ENCODE measurements at places on chromosomes 7 and 10. TPM values are rescaled to one million over a fixed set of nuclear protein-coding genes. Genes with fewer than 3 reads are reported as not detected.

- DNase-seq = no peak
Observed at GRCh38 chr10:8045726-8046494, 8.6 kb upstream of the GATA3 start.

The RBM20 gene
- 0.13 TPM for total RNA-seq

The TMEM236 gene
- total RNA-seq = 0.11 TPM

DNA sequence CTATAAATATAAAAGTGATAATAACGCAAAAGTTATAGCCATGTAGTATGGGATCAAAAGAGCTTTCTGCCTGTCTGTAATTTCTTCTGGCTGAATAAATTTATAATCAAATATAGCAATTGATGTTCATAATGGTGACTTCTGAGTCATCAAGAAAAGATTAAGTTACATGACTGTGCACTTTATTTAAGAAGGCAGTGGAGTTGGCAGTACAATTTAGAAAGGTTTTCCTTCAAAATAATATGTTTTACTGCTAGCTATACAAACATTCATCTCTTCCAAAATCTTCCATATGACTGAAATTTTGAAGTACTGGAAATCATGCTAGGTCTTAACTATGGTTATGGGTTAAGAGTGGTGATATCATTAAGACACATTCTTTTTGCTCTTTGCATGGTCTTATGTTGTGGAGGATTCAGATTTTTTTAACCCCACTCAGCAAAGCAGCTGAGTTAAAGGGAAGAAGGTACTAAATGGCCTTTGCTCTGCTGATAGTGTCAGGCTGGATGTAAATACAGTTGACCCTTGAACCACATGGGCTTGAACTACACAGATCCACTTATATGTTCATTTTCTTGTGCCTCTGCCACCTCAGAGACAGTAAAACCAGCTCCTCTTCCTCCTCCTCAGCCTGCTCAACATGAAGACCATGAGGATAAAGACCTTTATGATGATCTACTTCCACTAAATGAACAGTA, 323.6 kb downstream of the BBS9 start:
- no peak for DNase-seq

The CYP3A7 gene
- total RNA-seq = not detected

The LRRN3 gene
- not detected for total RNA-seq

All from pulmonary artery endothelial cell (primary cell).